ENCODE measurements at places on chromosomes 5 and 9.

DNA sequence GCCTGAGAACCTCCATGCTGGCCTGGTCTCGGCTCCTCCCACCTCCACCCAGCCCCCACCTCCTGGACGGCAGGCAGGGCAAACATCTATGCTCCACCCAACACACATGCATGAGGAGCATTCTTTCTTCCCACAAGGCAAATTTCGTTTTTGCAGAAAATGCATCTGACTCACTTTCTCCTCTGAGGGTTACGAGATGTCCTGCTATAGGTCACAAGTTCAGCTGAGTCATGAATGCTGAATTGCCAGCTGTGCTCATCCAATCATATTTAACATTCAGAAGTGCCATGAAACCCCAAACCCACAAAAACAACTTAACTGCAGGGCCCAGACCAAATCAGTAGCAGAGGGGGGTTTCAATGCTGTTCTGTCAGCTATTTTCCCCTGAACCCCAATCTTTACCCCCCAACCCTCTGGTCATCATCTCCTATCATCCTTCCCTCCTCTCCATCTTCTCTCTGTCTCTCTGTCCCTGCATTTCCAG lies 39.0 kb upstream of the OSMR start:
- DNase-seq, result no peak

DNA sequence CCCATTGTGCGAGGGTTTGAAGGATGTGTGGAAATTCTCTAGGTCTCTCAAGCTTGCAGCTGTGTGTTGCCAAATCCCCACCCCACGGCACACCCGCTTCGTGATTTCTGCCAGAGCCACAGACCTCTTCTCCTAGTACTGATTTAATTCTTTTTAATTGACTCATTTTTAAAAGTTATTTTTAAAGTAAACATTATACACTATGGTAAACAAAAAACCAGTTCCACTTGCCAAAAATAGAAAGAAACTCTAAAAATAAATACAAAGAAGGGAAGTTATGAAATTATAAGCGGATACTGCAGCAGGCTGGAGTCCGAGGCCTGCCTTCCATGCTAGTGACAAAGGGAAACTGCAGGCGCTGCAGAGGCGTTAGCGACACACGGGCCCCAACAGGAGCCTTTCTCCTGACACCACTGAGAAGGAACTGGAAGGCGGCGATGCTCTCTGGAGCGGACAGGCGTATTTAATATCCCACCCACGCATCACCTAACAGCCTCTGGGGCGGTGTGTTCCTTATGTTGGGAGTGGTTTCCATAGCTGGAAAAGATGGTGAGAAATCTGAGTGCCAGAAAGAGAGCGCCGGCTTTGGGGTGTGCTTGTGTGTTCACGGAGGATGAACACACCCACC lies 122.5 kb downstream of the COL23A1 start:
- DNase-seq, result no peak

- DNase-seq, result no peak
Measured at GRCh38 chr5:181107699-181108098, 23.3 kb downstream of the OR2V1 start.

DNA sequence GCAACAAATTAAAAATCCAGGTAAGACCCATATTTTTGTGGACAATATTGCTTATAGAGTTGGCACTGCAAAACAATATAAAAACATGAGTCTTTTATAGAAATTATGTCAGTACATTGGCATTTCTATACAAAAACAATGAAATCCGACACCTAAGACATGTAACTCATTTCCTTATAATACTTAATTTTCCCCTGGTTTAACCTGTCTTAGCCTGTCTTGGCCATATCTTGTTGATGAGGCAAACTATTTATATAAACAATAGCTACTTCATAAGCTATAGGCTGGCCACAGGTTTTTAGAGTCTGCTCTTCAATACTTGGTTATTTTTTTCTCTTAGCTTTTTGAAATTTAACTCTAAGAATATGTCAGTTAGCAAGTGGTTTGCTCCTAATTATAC lies 44.7 kb upstream of the IZUMO3 start:
- no peak for DNase-seq

GRCh38 chr9:77632652-77633051 lies 15.5 kb downstream of the GNA14 start:
- DNase-seq, result no peak

DNA sequence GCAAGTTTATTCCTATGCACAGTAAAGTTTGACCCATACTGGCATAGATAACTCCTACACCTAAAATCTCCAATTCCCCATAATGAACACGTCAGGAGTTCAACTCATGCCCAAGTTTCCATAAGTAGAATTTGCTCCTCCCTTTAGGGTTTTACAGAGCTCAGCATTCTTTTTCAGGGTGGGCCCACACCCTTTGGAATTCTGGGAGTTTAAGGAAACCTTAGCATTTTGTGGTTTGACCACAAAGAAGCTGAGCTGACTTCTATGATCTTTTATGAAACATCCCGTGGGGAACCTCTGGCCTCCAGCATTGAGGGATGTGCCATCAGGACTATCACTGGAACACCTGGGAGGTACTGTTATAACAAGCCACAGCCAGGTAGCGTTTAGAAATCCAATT lies 220.6 kb upstream of the MAP3K1 start:
- no peak for DNase-seq

DNA sequence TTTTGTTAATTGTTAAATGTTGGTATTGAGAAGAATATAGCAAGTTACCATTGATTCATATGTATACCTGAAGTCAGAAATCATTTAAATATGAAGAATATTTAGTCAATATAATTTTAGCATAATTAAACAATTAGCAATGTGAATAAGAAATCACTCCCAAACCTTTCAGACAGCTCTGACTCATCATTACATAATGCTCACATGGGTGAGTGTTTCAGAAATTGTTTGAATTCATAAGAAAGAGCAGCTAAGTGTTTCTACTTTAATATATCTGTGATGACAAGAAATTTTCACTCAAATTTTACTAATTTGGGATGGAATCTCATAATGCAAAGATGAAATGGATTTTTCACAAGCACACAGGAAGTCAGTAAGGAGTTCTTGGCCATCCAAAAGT lies 42.0 kb upstream of the CDC42SE2 start:
- no peak for DNase-seq

- DNase-seq, result no peak
Measured at GRCh38 chr9:111965566-111966019, 69.0 kb downstream of the UGCG start.

DNA sequence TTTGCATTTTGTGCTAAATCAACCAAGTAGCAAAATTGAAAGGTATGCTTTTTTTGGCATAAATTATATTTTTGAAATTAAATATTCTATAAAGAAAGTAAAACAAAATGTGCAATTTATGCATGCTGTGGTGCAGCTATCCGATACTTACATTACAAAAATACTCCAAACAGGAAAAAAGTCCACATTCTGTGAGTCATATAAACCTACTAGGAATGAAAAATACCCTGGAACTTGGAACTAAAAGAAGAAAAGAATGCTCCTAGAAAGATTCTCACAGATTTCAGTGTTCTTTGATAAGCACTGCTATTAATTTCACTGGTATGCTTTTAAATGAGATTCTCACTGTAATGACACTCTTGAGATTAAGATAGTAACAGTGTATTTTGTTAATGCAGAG lies 92.6 kb downstream of the OSMR start:
- DNase-seq, result no peak

DNA sequence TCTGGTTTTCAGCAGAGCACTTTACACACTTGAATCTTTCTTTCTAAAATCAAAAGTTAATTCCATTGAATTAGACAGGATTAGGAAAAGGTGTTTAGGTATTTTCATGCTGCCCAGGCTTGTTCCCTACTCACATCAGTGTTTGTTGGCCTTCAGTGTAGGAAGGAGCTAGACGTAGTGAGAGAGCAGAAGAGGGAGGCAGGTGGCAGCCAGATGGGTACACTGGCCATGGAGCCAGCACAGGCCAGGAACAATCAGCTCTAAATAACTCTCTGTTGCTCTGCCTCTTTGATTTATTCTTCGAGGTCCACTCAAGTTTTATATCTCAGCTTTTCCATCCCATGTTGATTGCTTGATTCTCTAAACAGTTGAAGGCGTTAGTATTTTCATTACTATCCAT lies 529.6 kb downstream of the PSAT1 start:
- DNase-seq, result no peak

DNA sequence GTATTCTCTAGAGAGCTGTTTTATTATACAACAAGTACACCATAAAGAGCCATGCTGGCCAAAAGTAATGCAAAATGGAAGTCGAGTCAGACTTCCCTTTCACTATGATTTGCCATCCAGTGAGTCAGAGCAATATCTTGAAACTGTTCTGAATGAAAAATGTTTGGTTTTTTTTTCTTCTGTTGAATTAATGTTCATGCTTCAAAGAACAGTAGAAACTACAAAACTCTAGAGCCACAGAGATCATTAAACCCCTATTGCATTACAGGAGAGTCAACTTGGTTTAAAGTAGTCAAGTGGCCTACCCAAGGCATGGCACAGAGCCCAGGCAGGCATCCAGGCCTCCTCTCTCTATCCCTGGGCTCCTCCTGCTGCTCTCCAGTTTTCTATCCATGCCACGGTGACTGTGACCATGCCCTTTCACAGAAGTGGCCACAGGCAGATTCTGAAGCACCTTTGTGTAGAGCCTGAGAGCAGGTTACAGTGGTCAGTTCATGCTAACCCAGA lies 358.9 kb downstream of the DEPDC1B start:
- DNase-seq, result no peak

DNA sequence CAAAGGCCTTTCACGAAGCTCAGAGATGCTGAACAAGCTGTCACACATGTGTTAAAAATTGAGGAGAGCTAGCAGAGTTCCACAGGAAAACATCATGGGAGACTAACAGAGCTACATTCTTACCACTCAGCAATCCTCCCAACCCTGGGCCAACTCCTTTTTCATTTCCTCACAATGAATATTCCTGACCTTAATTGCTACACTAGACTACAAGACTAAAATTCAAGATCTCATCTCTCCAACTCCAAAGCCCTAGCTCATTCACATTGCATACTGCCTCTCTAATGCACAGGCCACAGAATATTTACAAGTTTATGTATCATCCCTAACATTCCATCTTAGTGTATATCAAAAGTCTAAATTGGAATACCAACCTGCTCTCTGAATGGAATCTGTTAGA lies 21.2 kb downstream of the ERMP1 start:
- DNase-seq, result no peak

DNA sequence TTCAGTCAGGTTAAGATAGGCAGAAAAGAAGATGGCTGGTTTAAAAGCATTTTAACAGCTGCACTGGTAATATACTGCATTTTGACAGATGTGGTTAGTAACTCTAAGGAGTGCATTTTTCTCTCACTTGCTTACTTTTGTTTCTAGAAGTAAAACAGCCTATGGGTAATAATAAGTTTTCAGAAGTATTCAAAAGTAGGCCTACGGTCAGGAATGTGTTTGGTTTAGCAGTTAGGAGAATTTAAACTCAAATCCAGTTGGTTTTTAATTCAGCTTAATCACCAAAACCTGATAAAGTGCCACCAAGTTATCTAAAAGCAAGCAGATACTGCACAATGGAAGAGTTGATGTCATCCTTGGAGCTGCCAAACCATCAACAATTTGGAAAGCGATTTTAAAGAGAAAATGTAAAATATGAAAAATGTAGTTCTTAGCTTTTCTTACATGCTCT lies 160.3 kb downstream of the ARSB start:
- DNase-seq, result no peak

DNA sequence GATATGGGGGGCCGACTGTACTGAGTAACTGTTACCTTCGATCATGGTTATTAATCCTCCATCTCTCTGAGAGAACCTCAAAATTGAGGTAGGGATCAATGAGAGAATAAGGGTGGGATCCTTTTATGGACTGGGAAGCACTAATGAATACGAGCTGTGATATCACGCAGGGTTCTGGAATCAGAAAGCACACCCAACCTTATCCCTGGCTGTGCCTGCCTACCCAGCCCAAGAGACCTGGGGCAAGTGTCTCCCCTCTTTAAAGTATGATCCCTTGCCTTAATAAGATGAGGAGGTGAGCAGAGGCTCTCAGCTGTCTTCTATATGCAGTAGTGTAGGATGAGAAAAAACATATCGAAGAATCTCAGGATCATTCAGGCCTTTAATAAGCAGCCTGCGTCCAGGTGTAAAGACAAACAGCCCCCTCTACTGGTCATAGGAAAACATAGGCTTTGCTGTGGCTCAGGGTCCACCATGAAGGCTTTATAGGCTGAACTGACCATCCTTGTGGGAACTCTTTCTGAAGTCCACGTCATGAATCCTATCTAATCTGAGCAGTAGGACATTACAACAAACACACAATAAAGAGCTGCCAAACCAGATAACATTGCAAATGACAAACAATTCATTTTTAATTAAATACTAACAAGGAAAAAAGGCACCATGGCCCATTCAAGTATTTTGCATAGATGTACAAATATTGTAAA lies 16.8 kb downstream of the NIPAL4 start:
- peak; percentile 25 for DNase-seq

DNA sequence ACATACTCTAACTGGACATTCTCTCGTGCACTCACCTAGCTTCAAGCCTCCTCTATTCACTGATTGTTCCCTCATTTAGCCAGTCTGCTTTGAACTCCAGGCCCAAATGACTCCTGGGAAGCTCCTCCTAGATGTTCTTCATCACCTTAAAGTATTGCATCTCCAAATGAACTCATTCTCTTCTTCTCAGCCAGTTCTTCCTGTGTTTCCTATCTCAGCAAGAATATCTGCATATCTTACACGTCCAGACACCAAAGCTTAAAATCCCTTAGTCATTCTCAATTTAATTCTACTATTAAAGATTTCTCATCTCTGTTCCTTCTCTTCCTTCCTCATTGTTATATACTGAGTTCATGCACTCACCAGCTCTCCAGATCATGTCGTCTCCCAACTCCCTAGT lies 118.6 kb upstream of the DAB2 start:
- no peak for DNase-seq

- no peak for DNase-seq
Measured at GRCh38 chr9:75918909-75919308, 28.4 kb downstream of the PCSK5 start.

GRCh38 chr5:403995-404394 lies 39.0 kb upstream of the EXOC3 start:
- DNase-seq, result no peak

GRCh38 chr9:7144265-7145046 lies 386.7 kb downstream of the KDM4C start:
- DNase-seq, result no peak

- DNase-seq, result no peak
Measured at GRCh38 chr9:38144421-38144820, 75.4 kb upstream of the SHB start.

DNA sequence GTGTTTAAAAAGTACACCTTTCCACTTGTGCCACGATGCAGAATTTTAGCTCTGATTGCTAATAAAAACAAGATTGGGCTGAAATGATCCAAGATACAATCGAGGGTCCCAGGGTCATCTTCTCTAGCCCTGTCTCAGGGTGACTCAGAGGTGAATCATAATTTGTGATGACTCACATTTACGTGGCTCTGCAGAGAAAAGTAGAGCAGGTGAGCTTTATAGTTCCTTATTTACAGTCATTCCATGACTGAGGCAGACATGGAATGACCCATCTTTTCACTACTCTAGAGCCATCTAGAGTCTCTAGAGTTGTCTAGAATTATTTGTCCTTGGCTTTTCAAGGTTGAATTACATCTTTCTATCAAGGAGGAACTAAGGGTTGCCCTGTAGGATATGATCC lies 155.2 kb downstream of the GAS1 start:
- DNase-seq, result no peak
